B cell (primary cell): ENCODE measurements at places on chromosomes 12 and 14.

DNA sequence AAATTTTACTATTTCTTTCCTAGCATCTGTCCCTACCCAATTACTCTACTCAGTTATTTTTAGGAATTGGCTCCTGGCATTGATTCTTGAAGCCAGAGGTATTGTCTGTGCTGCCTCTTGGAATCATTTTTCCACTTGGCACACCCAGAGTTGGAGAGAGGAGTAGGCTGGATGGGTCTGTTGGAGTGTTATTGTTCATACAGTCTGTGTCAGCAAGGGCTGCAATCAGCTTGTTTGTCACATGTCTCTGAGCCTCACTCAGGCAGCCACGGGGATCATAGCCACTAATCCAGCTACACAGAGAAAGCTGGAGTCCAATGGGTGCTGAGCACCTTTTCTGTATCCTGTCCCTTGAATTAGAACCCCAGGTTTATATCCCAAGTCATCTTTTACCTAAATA is 176.0 kb upstream of the DYRK2 start:
- no peaks in the 10 kb centered on the region for H3K4me1 ChIP-seq
- H3K27me3 ChIP-seq, result no peaks in the 10 kb centered on the region
- H3K36me3 ChIP-seq, result no peaks in the 10 kb centered on the region
- no peak for DNase-seq
- H3K27ac ChIP-seq, result no peak overlapping the region

- H3K36me3 ChIP-seq, result no peaks in the 10 kb centered on the region
- no peaks in the 10 kb centered on the region for H3K27me3 ChIP-seq
- H3K4me1 ChIP-seq, result peaks cover 10% of the 10 kb centered on the region
- no peak for DNase-seq
- no peak overlapping the region for H3K27ac ChIP-seq
These were observed 190.4 kb downstream of the PAH start for GRCh38 chr12:102726686-102727085.

DNA sequence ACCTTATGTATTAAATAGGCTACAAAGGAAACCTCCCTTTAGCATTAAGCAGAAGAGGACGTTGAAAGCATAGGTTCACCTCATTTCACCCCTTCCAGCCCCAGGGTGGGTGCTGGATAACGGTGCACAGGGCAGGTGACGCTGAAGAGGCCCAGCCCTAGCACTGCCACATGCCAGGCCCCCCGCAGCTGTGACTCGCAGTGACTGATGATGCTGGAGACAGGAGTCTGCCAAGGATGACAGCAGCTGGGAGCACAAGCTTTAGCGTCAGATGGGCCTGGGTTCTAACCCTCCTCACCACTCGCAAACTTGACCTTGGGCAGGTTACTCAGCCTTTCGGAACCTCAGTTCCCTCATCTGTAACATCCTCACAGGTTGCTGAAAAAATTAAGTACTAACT is 76.7 kb downstream of the TBK1 start:
- no peaks in the 10 kb centered on the region for H3K36me3 ChIP-seq
- H3K4me3 ChIP-seq, result no peak overlapping the region
- H3K27ac ChIP-seq, result no peak overlapping the region
- no peak for DNase-seq

DNA sequence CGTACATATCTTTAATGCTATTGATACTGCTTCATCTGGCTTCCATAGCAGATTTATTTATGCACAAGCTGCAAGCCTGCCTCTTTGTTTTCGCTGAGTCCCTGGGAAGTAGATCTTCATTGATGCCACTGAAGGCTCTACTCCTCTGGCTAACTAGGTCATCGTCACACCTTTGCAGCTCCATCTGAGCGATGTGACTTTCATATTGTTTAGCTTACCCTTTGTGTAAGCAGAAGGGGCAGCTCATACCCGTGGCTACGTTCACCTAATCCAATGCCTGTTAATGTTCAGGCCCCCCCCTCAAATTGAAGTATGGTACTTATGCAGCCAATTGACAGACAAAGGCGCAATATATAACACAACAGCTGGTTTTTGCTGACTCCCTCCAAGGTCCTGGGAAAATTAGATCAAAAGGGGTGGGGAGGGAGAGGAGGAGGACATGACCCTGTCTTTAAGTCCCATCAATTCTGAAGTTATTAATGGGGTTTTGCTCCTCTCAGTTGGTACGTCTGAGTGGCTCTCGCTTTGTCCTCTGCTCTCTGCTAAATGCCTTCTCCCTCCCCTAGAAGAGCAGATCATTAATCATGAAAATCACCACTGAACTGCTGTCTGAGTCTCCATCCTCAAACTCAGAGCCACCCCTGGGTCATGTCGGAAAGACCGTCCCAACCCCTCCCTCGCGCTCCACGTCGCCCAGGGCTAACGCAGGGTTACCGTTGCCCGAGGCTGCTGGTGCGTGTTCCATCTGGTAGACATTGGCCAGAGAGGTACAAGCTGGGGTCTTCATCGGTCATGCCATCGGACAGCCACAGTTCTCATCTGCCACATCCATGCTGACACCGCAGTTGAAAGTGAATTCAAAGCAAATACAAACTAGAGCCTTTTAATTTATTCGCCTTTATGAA is 128.8 kb downstream of the ADGRD1 start:
- no peaks in the 10 kb centered on the region for H3K4me1 ChIP-seq
- H3K27me3 ChIP-seq, result no peaks in the 10 kb centered on the region
- H3K27ac ChIP-seq, result no peak overlapping the region
- DNase-seq, result no peak
- H3K4me3 ChIP-seq, result no peak overlapping the region
- no peaks in the 10 kb centered on the region for H3K36me3 ChIP-seq

- peaks cover 5% of the 10 kb centered on the region for H3K36me3 ChIP-seq
- no peak for DNase-seq
- no peak overlapping the region for H3K27ac ChIP-seq
- H3K4me1 ChIP-seq, result no peaks in the 10 kb centered on the region
These were observed 17.8 kb downstream of the SLC38A2 start for GRCh38 chr12:46354802-46355199.

DNA sequence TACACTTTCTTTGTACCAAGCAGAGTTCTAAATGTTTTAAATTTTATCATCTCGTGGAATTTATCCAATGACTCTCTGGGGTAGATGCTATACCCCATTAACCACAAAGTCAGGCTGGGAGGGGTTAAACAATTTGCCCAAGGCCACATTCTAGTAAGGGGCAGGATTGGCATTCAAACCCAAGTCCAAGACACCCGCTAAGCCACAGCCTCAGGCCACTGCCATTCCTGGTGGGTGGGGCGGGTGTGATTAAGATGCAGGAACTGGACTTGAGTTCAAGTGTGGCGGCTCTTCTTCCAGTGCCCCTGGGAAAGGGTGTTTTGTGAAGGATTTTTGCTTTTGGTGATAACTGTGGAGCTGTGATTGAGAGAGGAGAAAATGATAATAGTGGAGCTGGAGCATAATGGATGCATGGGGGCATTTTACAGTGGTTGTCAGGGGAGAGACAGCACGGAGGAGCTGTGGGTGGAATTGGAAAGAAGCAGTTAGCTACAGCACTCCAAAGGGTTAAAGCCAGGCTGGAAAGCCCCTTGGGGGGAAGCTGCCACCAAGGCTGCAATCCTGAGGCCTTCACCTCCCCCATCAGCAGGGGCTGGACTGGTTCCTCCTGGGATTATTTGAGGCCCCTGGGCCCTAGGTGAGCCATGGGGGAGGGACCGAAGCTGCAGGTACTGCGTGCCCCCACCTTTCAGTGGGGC is 1.0 kb upstream of the VRTN start:
- H3K4me3 ChIP-seq, result no peak overlapping the region
- H3K36me3 ChIP-seq, result no peaks in the 10 kb centered on the region
- no peak for DNase-seq
- no peaks in the 10 kb centered on the region for H3K4me1 ChIP-seq
- no peak overlapping the region for H3K27ac ChIP-seq
- no peaks in the 10 kb centered on the region for H3K27me3 ChIP-seq

- peaks cover 67% of the 10 kb centered on the region for H3K27me3 ChIP-seq
- H3K36me3 ChIP-seq, result no peaks in the 10 kb centered on the region
- H3K4me1 ChIP-seq, result peaks cover 22% of the 10 kb centered on the region
- no peak for DNase-seq
These were observed 113.1 kb upstream of the MYL2 start for GRCh38 chr12:111033281-111034082.

DNA sequence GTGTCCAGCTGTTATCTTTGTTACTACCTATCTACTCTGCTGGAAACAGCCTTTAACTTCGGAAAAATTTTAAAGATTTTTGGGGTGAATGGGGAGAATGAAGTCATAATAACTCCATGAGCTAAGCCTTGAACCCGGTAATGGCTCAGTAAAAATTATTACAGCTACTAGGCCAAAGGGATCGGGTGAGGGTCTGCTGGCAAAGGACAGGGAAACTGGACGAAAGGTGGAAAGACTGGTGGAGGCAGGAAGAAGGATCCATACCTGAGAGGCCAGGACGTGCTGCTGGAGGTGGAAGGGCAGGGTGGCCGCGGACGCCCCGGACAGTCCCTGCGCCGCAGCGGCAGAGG is 10.1 kb downstream of the TBX3 start:
- no peak overlapping the region for H3K4me3 ChIP-seq
- no peak for DNase-seq
- H3K27ac ChIP-seq, result no peak overlapping the region
- no peaks in the 10 kb centered on the region for H3K36me3 ChIP-seq
- H3K27me3 ChIP-seq, result peaks cover 15% of the 10 kb centered on the region

DNA sequence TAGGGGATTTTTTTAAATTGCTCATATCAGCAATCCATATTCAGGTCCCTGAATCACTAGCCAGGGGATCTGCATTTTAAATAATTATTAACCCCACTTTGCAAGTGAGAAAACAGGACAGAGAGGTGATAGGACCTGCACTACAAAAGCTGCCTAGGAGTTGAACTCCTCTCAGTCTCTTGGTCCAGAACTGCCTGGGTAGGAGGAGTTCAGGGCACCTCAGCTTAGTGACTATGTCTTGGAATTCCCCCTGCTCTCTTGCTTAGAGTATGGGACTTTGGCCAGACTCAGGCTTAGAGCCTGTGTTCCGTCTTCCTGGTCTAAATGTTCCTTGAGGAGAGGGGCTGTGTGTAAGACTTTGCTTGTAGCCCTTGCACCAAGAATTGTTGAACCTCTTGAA is 68.2 kb upstream of the WSCD2 start:
- peaks cover 7% of the 10 kb centered on the region for H3K27me3 ChIP-seq
- H3K4me3 ChIP-seq, result no peak overlapping the region
- H3K36me3 ChIP-seq, result no peaks in the 10 kb centered on the region
- H3K4me1 ChIP-seq, result no peaks in the 10 kb centered on the region

DNA sequence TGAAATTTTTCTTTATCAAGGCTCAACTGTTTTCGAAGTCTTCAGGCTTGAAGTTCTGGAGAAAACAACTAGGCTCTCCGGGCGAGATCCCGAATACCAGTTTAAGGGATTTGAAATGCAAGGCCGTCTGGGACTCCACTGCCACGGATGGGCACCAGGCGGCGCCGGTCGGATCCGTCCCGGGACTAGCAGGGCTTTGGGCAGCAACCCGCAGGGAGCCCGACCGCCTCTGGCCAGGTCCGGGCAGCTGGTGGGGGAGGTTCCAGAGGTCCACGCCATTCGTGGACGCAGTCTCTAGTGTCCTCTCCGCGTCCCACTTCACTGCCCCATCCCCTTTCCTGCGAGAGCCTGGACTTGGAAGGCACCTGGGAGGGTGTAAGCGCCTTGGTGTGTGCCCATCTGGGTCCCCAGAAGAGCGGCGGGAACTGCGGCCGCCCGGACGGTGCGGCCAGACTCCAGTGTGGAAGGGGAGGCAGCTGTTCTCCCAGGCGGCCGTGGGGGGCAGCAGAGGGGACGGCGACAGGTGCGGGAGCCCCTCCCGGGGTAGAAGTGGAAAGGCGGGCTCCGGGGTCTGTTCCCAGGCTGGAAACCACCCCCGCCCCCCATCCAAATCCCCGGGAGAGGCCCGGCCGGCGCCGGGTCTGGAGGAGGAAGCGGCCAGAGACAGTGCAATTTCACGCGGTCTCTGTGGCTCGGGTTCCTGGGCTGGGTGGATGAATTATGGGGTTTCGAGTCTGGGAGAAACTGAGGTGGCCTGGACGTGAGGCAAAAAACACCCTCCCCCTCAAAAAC is 838 bp upstream of the ERBB3 start:
- peak; percentile 65 for DNase-seq
- H3K4me1 ChIP-seq, result peaks cover 22% of the 10 kb centered on the region
- no peak overlapping the region for H3K27ac ChIP-seq

GRCh38 chr12:30687265-30687986 is 8.2 kb downstream of the IPO8 start:
- no peak overlapping the region for H3K27ac ChIP-seq
- H3K4me3 ChIP-seq, result no peak overlapping the region
- no peaks in the 10 kb centered on the region for H3K27me3 ChIP-seq

- no peak overlapping the region for H3K4me3 ChIP-seq
- peaks cover 85% of the 10 kb centered on the region for H3K36me3 ChIP-seq
- H3K4me1 ChIP-seq, result no peaks in the 10 kb centered on the region
- DNase-seq, result no peak
- no peaks in the 10 kb centered on the region for H3K27me3 ChIP-seq
These were observed 21.0 kb downstream of the ANAPC5 start for GRCh38 chr12:121331248-121331647.

DNA sequence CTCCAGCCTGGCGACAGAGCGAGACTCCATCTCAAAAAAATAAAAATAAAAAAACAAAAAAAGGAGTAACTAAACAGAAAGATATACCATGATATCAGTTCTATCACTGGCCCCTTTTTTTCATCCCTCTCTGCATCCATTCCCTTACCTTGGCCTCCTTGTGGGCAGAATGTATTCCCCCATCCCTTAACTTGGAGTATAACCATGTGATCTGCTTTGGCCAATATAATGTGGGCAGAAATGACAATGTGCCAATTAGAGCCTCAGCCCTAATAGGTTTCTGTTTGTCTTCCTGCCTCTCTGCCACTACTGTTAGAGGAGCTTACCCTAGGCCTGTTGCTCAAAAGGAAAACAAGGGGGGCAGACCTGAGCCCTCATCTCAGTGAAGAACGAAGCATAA is 23.8 kb downstream of the GSC start:
- H3K4me1 ChIP-seq, result no peaks in the 10 kb centered on the region
- no peak overlapping the region for H3K27ac ChIP-seq
- H3K36me3 ChIP-seq, result no peaks in the 10 kb centered on the region
- DNase-seq, result no peak

DNA sequence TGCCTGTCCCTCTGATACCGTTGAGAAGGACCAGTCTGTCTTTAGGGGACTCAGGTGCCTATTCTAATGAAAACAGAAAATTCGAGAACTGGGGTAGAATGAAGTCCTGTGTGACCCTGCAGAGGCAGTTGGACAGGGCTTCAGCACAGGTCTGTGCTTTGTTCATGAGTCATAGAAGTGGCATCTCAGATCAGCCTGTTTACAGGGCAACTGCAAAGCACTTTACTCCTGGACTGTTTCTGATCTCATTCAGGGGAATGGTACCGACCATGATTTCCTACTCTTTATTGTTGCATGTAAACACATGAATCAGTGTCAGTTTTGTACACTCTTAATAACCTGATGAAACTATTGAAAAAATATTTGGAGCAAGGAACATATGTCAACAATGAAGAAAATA is 1517.0 kb downstream of the AACS start:
- H3K36me3 ChIP-seq, result no peaks in the 10 kb centered on the region
- no peak overlapping the region for H3K27ac ChIP-seq
- no peaks in the 10 kb centered on the region for H3K27me3 ChIP-seq
- DNase-seq, result no peak
